ENCODE measurements at places on chromosomes 13 and 19.

DNA sequence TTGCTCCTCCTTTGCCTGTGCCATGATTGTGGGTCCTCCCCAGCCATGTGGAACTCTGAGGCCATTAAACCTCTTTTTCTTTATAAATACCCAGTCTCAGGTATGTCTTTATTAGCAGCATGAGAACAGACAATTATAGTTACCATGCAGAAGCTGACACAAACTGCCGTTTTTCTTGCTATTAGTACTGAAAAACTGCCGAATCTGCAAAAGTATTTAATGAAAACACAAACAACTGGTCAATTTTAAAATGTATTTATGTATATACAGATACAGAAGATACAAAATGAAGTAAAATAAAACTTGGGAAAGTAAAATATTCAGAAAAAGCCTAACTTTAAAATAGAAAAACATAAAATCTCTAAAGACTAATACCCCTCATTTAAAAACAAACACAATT, 206.3 kb downstream of the DIAPH3 start:
- no peak for DNase-seq

- peak; percentile 33 for DNase-seq
Observed at GRCh38 chr19:6800991-6801484, 28.5 kb downstream of the VAV1 start.

GRCh38 chr19:4044990-4045465, 21.7 kb downstream of the ZBTB7A start:
- no peak for DNase-seq

DNA sequence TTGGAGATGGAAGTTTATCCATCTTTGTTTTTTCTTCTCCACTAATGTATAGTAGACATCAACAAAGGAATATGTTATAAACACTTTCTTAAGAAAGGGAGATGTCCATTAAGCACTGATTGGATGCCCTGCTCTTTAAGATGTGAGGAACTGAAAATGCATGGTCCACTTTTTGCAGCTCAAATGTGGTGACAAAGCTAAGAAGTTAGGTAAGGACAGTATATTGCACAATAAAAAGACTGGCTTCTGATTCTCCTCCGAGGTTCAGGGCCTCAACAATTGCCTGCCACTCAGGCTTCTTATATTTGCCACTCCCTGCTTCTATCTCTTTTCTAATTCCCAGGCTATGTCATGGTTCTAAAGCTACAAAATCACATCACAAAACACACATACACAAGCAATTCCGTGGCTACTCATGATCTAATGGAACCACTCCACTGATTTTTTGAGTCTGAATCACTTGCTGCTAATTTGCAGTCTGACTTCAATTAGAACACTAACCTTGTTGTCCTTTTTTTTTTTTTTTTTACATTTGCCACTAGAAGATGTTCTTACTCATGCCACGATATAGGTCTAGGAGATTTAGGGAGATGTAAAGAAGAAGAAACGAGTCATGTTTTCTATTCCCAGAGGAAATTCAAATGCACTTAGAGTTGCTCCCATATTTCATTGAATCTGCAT, 29.6 kb upstream of the TNFSF11 start:
- no peak for DNase-seq

DNA sequence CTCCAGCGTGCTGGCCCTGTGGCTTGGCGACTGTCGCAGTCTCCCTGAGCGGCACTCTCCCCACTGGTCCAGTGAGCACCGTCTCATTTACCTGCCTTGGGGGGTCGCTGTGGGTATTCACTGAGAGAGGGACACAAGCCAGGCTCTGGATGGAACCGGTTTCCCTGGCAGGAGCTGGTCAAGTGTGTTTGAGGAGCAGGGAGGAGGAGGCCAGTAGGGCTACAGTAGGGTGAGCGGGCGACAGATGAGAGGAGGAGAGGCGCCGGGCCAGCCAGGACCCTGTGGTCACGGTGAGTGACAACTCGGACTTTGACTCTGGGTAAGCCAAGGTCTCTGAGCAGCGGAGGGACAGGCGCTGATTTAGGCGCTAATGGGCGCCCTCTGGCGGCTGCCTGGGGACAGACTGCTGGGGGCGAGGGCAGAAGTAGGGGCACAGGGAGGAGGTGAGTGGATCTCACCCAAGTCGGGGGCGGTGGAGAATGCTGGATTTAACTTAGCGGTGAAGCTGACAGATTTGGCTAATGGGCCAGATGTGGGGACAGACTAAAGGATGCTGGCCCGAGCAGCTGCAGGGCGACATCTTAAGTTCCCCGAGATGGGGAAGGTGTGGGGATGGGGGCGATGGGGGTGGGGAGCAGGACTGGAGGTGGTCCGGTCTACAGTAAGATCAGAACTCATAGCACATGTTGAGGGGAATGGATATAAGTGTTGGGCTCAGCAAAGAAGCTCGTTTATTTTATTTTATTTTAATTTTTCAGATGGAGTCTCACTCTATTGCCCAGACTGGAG, 4.7 kb upstream of the PRMT1 start:
- DNase-seq: peak; percentile 71

- DNase-seq: no peak
Observed at GRCh38 chr13:23850134-23850533, 39.1 kb downstream of the MIPEP start.

GRCh38 chr13:43730642-43731041, 56.1 kb downstream of the ENOX1 start:
- peak; percentile 59 for DNase-seq

DNA sequence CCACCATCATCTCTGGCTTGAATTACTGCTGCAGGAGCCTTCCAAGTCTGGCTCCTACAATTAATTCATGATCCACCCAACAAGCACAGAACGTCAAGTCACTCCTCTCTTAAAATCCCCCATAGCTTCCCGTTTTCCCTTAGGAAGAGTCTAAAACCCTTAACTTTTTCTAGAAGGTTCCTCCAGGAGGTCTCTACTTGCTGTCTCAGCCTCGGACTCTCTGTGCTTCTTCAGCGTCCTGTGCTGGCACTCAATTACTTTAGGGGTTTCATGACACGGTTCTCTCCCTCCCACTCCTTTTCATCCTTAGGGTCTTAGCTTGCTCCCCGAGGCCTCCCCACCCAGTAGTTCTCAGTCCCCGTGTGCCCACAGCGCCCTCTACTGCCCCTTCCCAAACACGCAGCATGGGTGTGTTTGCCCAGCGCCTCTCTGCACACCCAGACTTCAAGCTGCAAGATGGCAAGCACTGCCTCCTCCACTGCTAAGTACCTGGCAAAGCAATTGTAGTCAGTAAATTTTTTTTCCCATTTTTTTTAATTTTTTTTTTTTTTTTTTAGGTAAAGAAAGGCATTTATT, 25.8 kb upstream of the MAP3K10 start:
- peak; percentile 48 for DNase-seq

GRCh38 chr19:13613447-13613846, 107.2 kb upstream of the CACNA1A start:
- no peak for DNase-seq

DNA sequence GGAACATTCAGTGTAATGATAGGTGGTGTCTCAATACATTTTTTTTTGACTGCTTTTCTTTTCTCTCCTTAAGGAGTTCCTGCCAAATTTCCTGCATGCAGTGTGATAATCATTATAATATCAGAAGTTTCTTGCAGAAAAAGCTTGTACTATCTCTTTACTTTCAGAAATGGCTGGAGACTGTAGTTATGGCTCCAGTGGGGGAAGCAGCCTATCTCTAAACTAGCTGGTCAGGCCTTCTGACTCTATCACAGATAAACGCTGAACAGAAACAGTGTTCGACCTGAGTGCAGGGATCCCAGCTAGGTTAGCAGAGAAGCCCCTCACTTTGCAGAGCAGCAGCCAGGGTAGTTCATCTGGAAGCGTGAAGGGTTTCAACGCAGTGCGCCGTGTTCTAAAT, 1.9 kb downstream of the CCNE1 start:
- DNase-seq: no peak

DNA sequence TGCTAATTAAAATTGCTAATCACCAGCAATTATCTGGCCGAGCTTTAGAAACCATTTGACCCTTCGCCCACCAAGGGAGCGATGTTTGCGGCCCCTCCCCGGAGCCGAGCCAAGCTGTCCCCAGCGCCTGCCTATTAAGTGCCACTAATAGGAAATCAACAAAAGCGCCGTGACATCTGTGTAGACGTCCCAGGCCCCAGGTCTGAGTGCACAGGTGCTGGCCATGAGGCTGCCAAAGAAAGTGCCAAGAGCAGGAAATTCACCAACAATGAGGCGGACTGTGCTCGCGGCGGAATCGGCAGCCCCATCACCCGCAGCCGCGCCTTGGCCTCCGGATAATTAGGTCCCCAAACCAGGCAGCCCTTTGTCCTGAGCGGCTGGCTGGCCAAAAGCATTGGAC, 44.5 kb upstream of the SPACA7 start:
- no peak for DNase-seq

DNA sequence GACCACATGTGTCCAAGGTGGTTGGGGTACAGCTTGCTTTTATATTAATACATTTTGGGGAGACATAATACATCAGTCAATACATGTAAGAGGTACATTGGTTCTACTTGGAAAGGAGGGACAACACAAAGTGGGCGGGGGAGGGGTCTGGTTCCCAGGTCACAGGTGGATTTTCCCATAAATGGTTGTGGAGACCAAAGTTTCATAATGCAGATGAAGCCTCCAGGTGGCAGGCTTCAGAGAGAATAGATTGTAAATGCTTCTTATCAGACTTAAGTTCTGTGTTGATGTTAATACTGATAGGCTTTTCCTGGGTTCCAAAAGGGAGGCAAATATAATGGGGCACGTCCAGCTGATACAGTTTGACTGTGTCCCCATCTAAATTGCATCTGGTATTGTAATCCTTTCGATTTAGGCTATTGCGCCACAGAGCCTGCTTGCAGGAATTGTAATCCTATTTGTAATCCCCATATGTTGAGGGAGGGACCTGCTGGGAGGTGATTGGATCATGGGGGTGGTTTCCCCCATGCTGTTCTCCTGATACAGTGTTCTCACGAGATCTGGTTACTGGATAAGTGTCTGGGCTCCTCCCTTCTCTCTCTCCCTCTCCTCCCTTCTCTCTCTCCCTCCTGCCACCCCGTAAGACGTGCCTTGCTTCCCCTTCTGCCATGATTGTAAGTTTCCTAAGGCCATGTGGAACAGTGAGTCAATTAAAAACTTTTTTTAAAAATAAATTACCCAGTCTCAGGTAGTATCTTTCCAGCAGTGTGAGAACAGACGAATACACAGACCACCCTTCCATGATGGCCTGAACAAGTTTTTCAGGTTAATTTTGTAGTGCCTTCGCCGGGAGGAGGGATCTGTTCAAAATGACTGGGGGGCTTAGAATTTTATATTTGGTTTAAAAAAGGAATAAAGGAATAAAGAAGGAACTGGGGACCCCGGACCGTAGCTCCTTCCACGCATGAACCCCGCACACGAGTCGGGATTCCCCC, 44.9 kb downstream of the ZNF823 start:
- peak; percentile 80 for DNase-seq

DNA sequence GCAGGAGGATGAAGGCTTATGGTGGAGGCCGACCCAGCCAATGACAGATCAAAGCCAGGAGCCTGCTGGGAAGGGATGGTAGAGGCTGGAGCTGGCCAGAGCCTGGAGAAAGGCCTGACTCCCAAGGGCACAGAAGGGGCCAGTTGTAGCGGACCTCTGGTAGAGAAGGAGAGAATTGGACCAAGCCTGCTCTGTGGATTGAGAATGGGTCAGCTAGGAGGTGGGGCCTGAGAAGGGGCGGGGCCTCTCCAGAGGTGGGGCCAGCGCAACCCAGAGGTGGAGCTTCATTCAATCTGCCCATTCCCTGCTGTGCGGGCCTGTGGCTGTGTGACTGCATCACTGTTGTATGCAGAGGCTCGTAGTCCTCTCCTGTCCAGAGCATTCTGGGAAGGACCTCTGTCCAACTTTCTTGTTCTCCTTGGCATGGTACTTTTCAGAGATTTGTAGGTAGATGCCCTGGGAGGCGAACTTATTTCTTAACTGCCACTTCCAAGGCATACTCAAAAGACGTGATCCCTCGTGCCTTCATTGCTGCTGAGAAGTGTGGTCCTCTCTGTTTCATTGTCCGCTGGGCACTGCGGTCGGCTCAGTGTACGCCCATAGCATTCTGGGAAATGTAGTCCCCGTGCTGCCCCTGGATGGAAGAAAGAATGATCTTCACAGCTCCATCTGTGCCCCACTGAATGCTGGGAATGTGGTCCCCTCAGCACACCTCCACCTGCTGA, 6.7 kb downstream of the GRIN2D start:
- peak; percentile 90 for DNase-seq

GRCh38 chr13:110107568-110108347, 199.2 kb downstream of the COL4A1 start:
- no peak for DNase-seq

GRCh38 chr19:41699968-41700323, 8.5 kb upstream of the CEACAM5 start:
- no peak for DNase-seq

DNA sequence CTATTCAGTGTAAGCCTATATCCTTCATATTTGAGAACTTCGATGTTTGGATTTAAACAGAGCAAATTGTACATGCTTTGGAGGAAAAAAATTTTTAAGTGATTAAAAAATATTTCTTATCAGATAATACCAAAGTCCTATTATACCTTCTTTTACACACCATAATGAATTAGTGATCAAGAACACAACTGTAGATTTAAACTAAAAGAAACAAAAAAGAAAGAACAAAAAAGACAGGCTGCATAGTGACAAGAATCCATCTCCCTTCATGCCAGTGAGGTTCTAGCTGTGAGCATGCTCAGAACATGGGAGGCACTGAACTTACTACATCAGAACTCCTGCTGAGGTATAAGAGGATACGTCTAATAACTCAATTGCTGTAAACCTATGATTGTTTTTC, at the start of gene RXFP2:
Gene RXFP2 (plus strand): TSS at position 301 of the 400 bp plus-strand sequence. CDS start 87 bp downstream, at position 388.
- no peak for DNase-seq

DNA sequence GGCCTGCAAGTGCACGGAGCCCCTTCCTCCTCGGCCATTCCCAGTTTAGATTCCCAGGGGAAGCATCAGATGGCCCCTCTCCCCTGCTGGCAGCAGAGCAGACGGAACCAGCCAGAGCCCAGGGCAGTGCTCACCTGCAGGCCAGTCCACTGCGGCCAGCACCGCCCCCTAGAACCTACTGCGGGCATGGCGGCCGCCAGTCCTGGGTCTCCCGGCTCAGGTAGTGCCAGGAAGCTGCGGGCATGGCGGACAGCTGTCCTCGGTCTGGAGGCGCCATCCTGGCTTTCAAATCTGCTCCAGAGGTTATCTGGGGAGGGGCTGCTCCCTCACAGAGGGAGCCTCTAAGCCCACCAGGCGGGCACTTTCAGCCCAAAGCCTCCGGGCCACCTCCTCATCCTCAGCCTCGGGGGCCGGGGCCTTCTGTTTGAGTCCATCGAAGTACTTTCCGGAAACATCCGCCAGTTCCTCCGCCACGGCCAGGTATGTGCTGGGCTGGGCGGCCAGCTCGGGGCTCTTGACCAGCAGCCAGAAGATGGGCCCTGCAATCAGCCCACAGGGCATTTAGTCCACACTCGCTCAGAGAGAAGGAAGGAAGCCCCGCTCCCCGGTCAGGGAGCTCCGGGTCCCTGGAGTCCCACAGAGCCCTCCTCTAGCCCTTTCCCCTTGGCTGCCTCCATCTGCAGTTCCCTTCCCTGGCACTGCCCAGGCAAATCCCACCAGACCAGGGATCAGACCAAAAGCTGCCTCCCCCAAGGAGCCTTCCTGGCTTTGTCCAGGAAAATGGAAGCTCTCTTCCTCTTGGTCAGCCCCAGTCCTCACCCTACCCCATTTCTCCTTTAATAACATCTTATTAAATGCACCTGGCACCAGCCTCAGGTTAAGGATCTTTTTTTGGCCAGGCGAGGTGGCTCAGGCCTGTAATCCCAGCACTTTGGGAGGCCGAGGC, 7.0 kb upstream of the GP6 start:
- no peak for DNase-seq
